ENCODE measurements at places on chromosomes 12 and 14.
A peak's percentile ranks its signal among the peaks of the same experiment; 100 is the strongest.

DNA sequence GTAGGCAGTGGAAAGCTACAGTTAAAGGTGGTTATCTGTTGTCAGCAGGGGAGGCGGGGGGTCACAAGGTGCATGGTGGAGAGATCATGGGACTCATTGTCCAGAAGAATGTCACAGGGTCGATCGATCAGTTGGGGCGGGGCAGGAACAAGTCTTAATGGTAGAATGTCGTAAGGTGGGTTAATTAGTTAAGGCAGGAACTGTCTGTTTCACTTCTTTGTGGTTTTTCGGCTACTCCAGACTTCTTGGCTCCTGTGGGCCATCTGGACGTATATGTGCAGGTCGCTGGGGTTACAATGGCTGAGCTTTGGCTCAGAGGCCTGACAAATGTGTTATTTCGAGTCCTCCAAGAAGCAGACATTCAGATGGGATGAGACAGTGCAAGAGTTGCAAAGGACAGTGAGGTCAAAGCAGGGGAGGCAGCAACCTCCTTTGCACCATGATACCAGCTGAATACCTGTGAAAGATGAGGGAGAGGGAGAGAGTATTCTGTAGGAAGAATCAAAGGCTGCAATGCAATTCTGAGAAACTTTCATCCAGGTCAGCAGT is 246.9 kb upstream of the TMEM132C start:
- DNase-seq, result no peak

DNA sequence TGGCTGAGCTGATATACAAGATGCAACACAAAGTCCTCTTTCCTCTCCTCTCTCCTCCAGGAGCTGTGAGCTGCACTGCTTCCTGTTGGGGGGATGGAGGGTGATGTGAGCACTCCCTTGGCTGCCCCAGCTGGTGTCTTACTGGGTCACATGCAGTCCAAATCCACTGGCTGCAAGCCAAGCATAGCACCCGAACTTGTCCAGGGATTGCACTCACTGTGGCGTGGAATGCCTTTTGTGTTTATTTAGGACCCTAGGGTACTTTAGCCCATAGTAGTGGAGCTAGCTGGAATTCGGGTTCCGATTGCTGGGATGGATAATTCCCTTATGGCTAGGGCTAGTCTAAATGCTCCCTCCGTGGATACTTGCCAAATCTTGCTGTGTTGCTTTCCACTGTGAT is 424.9 kb upstream of the SYT1 start:
- no peak for DNase-seq

- no peak for DNase-seq
These were observed 28.4 kb upstream of the OR5AU1 start for GRCh38 chr14:21184254-21184653.

- no peak for DNase-seq
These were observed 4.6 kb upstream of the LRRC23 start for GRCh38 chr12:6899837-6900519.

GRCh38 chr14:104726600-104727451 is 2.8 kb downstream of the ADSS1 start:
- no peak for DNase-seq

DNA sequence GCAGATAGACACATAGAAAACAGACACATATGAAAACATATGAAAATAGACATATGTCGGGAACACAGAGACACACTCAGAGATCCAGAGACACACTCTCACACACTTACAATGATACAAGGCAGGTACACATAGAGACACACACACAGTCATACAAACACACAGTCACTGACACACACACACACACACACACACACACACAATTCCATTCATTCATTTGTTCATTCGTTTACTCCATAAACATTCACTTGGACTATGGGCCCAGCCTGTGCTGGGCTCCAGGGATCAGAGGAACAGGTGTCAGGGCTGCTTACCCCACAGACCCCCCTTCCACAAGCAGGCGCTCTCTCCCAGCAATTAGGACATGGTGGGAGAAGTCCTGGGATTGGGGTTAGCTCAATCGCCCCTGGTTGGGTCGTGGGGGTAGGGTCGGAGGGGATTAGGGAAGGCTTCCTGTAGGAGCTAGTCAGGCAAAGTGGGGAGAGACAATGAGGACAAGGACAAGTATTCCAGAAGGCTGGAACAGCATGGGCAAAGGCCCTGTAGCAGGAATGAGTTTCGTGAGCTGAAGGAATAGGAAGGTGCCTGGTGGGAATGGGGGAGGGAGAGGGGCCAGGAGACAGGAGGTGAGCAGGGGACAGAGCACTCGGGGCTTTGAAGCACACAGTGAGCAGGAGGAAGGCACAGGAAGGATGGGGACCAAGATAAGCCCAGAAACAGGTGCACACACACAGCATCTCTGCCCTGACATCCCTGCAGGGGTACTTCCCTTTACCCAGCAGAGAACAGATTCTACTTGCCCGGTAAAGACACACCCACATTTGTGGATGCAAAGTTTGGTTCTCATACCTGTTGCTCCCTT is 6.5 kb downstream of the RASAL1 start:
- DNase-seq, result no peak

- DNase-seq, result peak; percentile 52
These were observed 848 bp downstream of the CTDSP2 start for GRCh38 chr12:57845478-57846284.

- DNase-seq, result no peak
These were observed 5.4 kb downstream of the JAG2 start for GRCh38 chr14:105163040-105163742.

DNA sequence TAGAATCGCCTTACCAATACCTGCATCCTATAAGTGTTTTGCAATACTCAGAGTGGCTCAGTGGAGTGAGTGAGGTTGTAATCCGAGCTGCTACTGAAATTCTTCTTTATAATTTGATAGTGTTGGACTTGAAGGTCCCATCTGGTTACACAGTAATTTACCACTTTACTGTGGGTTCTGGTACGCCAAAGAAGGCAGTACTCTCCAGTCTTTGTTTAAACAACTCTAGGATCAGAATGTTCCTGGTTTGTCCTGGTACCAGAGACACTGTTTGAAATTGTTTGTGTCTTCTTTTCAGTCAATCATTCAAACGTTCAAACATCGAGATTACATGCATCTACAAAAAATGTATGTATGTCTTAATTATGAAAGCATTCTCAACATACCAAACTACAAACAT is 51.3 kb upstream of the AMN1 start:
- no peak for DNase-seq

DNA sequence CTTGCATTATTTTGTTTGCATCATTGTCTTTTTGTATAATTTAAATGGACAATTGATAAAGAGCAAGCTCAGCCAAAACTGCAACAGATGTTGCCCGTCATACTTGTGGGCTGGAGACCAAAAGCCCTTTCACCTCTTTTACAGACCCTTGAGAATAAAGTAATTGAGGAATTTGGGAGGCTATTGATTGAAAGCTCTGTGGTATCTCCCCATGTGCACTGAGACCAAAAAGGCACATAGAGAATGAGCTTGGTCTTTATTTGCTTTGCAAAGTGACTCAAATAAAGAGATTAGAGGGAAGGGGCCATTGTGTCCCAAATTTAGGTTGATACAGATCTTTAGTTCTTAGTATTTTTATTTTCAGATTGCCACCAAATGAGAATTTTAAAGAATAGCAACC is 617.6 kb downstream of the TRHDE start:
- no peak for DNase-seq

DNA sequence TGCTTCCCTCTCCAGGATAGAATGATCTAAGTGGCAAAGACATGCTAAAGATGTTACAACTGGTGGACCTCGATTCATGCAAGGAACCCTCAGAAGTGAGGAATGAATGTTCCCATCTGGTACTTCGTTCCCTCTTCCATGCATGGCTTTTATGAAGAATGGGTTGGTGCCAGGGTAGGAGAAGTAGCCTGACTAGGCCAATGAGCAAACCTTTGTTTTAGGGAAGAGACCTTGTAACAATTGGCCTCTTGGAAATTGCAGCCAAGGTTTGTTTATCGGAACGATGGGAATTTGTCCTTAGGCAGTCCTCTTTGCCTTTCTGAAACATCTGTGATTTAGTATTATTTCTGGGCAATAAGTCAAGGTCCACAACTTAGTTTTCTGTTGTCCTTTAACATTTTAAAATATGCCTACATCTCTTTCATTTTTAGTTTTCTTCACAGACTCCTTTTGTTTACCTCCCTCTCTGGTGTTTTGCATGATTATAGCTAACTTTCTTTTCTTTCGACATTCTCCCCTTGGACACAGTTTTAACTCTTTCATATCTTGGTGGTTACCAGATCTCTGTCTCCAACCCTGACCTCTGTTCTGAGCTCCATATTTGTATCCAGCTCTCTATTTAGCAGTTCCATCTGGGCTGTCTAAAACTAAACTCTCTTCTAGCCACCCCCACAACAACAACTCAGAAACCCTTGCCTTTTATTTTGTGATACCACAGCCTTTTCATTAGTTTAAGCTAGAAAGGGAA is 70.0 kb downstream of the DIP2B start:
- DNase-seq, result no peak

DNA sequence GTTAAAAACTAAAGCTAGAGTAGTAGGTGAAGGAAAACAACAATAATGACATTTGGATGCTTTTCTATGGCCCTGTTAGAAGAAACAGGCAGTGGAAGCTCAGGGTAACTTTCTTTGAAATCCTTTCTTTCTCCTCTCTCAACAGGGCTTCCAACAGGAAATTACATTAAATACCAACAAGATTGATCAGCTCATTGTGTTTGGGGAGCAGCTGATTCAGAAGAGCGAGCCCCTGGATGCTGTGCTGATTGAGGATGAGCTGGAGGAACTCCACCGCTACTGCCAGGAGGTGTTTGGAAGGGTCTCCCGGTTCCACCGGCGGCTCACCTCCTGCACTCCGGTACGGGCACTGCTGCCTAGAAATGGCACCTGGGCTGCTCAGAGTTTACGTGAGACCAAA is 81.5 kb downstream of the ESR2 start:
- DNase-seq, result no peak

- DNase-seq, result no peak
These were observed 365.8 kb upstream of the CCDC196 start for GRCh38 chr14:66120402-66120801.

DNA sequence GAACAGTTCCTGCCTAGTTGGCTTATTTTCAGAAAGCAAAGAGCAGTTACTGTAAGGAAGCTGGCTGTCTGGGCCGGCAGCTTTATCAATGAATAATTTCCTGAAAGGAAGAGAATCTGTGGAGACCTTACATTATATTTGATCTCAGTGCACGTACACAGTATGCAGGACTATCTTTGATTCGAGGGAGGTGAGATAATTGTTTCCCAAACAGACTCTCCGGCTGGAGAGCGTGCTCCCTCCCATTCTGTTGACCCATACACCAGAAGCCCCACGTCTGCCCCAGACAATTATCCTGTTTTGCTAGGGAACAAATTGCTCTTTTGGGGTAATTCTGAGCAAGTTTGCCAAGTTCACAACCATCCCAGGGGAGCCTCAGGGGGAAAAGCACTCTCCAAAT is 1115.0 kb downstream of the VRK1 start:
- no peak for DNase-seq

DNA sequence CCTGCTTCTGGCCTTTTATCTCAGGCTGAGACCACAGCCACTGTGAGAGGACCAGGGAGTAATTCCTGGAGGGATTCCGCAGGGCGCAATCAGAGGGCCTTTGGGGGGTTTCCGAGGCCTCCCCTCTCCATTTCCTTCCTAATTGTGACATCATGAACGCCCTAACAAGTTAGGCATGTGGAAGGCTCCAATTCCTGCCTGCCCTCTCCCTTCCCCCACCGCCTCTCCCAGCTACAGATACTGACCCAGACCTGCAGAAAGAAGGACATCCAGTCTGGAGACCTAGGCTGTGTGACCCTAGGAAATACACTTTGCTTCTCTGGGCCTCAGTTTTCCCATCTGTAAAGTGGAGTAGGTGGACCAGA is 637.9 kb downstream of the MED13L start:
- no peak for DNase-seq
